ENCODE measurements at places on chromosomes 2 and 18. TPM values are rescaled to one million over a fixed set of nuclear protein-coding genes. Genes with fewer than 3 reads are reported as not detected.

GRCh38 chr2:218238887-218239286 lies 21.9 kb downstream of the ARPC2 start:
- peak overlapping the region; percentile 31 for H3K27ac ChIP-seq
- no peak for DNase-seq
- peaks cover 81% of the 10 kb centered on the region for H3K36me3 ChIP-seq
- H3K27me3 ChIP-seq = no peaks in the 10 kb centered on the region

DNA sequence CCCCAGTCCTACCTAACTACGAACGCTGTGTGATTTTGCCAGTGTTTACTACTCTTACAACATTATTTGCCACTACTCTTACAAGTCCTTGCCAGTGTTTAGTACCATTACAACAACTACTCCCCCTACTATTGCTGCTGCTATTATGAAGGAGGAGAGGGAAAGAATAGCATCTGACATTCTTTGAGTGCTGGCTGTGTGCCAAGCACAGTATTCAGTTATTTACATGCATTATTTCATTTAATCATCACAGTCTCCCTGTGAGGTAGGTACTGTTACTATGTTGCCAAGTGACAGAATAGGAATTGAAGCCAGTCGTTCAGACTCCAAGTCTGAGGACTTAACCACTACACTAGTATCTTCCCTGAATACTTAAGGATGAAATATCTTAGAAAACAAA lies 185.9 kb upstream of the FOSL2 start:
- no peaks in the 10 kb centered on the region for H3K4me1 ChIP-seq
- no peak overlapping the region for H3K4me3 ChIP-seq
- no peak overlapping the region for H3K27ac ChIP-seq
- DNase-seq = no peak
- H3K36me3 ChIP-seq = no peaks in the 10 kb centered on the region

- no peaks in the 10 kb centered on the region for H3K4me1 ChIP-seq
- no peaks in the 10 kb centered on the region for H3K36me3 ChIP-seq
- H3K27me3 ChIP-seq = no peaks in the 10 kb centered on the region
- no peak overlapping the region for H3K27ac ChIP-seq
- H3K4me3 ChIP-seq = no peak overlapping the region
Measured at GRCh38 chr2:98867539-98868309, 68.3 kb downstream of the CRACDL start.

GRCh38 chr18:62282188-62282629 lies 42.9 kb upstream of the TNFRSF11A start:
- peak overlapping the region; percentile 49 for H3K27ac ChIP-seq
- no peak overlapping the region for H3K4me3 ChIP-seq
- no peak for DNase-seq
- peaks cover 22% of the 10 kb centered on the region for H3K4me1 ChIP-seq

DNA sequence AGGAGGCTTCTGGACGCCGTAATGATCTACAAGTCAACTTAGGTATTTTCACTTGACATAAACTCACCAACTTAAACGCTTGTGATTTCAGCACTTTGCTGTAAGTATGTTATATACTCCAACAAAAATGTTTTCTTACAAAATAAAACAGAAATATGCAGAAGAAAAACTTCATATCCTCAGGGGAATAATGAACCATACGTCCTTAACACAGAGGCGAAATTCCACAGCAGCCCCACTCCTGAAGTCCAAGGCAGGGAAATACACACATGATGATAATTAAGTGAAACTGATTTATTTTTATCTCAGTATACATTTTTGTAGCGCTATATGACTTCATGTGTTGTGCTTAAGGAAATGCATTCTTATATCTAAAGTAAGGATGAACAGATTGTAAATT lies 335.4 kb upstream of the VWC2L start:
- no peak overlapping the region for H3K27ac ChIP-seq
- no peak for DNase-seq
- H3K27me3 ChIP-seq = no peaks in the 10 kb centered on the region
- H3K36me3 ChIP-seq = no peaks in the 10 kb centered on the region
- no peaks in the 10 kb centered on the region for H3K4me1 ChIP-seq

GRCh38 chr2:237154884-237155851 lies 69.5 kb downstream of the COPS8 start:
- DNase-seq = no peak
- H3K27ac ChIP-seq = peak overlapping the region; percentile 54
- H3K4me1 ChIP-seq = peaks cover 5% of the 10 kb centered on the region
- no peaks in the 10 kb centered on the region for H3K36me3 ChIP-seq
- no peak overlapping the region for H3K4me3 ChIP-seq

DNA sequence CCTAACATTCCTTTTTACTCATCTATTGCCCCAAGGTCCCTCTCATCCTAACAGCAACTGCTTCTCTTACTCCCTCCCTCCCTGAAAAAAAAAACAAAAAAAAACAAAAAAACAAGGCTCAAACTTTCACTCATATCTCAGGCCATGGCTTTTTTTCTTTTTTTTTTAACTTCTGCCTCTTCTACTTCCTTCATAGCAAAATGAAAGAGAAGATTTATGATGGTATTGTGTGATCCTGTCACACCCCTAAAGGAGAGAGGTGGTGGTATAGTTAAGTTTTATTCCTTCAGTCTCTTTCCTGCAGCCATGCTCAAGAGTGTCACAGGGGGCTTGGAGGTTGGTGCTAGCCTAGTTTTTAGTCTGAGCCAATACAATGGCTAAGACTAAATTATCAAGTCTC lies 21.5 kb upstream of the EPC2 start:
- no peaks in the 10 kb centered on the region for H3K27me3 ChIP-seq
- no peak overlapping the region for H3K4me3 ChIP-seq
- no peak overlapping the region for H3K27ac ChIP-seq
- peaks cover 2% of the 10 kb centered on the region for H3K4me1 ChIP-seq

DNA sequence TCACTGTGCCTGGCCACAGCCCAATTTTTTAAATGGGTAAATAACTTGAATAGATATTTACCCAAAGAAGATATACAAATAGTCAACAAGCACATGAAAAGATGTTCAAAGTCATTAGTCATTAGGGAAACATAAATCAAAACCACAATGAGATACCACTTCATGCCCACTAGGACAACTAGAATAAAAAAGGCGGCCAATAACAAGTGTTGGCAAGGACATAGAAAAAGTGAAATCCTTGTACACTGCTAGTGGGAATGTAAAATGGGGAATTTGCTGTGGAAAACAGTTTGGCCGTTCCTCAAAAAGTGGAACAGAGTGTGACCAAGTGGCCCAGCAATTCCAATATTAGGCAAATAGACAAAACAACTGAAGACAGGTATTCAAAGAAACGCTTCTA lies 270.1 kb downstream of the TFCP2L1 start:
- no peaks in the 10 kb centered on the region for H3K27me3 ChIP-seq
- no peak for DNase-seq
- no peak overlapping the region for H3K4me3 ChIP-seq
- H3K36me3 ChIP-seq = no peaks in the 10 kb centered on the region

GRCh38 chr2:136363900-136364299 lies 246.0 kb upstream of the CXCR4 start:
- no peaks in the 10 kb centered on the region for H3K36me3 ChIP-seq
- no peak for DNase-seq
- no peak overlapping the region for H3K27ac ChIP-seq
- no peaks in the 10 kb centered on the region for H3K27me3 ChIP-seq

- no peaks in the 10 kb centered on the region for H3K27me3 ChIP-seq
- H3K4me3 ChIP-seq = no peak overlapping the region
- H3K36me3 ChIP-seq = no peaks in the 10 kb centered on the region
- H3K4me1 ChIP-seq = no peaks in the 10 kb centered on the region
- no peak overlapping the region for H3K27ac ChIP-seq
Measured at GRCh38 chr2:173217116-173217840, 137.4 kb upstream of the CDCA7 start.

DNA sequence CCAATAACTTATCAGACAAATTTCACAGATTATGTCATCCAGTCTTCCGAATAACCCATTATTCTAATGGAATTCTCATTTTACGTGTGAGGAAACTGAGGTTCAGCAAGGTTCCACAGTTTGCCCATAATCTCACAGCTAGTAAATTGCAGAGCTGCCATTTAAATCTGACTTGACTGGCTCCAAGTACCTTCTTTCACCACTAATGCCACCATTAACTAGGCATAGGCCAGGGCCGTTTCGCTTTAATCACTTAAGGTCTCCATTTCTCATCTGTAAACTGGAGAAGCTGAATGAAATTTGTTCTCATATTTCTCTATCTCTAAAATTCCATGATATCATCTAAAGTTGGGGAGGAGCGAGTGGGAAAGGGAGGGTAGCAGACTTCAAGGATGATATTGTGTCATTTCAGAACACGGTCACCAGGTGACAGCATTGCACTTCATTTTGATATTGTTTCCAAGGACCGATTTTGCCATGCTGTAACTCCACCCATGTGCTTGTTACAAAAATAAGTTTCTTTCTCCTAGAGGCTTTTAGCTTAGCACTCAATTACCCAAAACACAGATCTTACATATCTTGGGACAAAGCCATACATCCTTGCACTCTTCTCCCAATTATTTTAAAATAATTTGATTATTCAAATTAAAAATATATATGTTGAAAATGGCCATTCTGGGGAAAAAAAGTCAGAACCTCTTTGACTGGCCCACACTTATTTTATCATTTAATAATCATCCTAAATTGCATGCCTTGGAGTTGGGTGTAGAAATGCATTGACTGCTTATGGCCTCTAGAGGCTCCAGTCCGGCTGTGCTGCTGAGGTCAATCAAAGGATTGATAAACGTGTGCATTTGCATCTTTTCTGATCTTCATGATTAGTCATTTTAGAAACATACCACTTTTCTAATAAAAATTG lies 123.8 kb downstream of the AKAIN1 start:
- H3K4me1 ChIP-seq = no peaks in the 10 kb centered on the region
- no peaks in the 10 kb centered on the region for H3K36me3 ChIP-seq
- DNase-seq = no peak
- no peaks in the 10 kb centered on the region for H3K27me3 ChIP-seq

Gene UGT1A1
- not detected for total RNA-seq

Gene TMEM131
- 20.0 TPM for total RNA-seq

Gene ANKRD30B
- total RNA-seq = not detected
